Activated CD8-positive, alpha-beta T cell treated with anti-CD3 and anti-CD28 coated beads for 36 hours (primary cell): ENCODE measurements at places on chromosomes 7 and 10. TPM values are rescaled to one million over a fixed set of nuclear protein-coding genes. Genes with fewer than 3 reads are reported as not detected.

The CBX3 gene
- total RNA-seq, result 320 TPM

The PNLIPRP2 gene
- total RNA-seq, result not detected

The AGFG2 gene
- 45.6 TPM for total RNA-seq

DNA sequence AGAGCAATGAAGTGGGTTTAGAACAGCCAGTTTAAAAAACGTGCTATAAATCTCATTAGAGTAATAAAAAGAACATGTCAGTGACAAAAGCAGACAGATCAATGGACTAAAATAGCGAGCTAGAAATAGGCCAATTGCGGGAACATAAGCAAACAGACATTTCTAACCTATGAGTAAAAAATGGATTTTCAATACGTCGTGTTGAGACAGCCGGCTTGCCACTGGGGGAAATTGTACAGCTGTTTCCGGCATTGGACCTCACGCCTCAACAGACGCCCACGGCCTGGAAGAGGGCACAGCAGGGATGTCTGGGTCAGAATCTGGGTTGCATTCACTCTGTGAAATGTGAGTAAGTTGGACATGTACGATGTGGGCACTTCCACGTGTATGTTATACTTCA lies 92.9 kb downstream of the SVOPL start:
- DNase-seq, result peak; percentile 42
- no peaks in the 10 kb centered on the region for H3K27me3 ChIP-seq
- no peak overlapping the region for H3K27ac ChIP-seq
- H3K4me1 ChIP-seq, result peaks cover 18% of the 10 kb centered on the region
- no peak overlapping the region for H3K4me3 ChIP-seq

- H3K4me3 ChIP-seq, result no peak overlapping the region
- H3K27me3 ChIP-seq, result peaks cover 6% of the 10 kb centered on the region
- H3K4me1 ChIP-seq, result peaks cover 3% of the 10 kb centered on the region
These were observed 15.4 kb upstream of the TMEM243 start for GRCh38 chr7:87234949-87235348.

- H3K27me3 ChIP-seq, result peaks cover 39% of the 10 kb centered on the region
- H3K36me3 ChIP-seq, result no peaks in the 10 kb centered on the region
- no peak overlapping the region for H3K4me3 ChIP-seq
- H3K27ac ChIP-seq, result no peak overlapping the region
- H3K4me1 ChIP-seq, result no peaks in the 10 kb centered on the region
- no peak for DNase-seq
These were observed 7.1 kb downstream of the HECW1 start for GRCh38 chr7:43119371-43120075.

DNA sequence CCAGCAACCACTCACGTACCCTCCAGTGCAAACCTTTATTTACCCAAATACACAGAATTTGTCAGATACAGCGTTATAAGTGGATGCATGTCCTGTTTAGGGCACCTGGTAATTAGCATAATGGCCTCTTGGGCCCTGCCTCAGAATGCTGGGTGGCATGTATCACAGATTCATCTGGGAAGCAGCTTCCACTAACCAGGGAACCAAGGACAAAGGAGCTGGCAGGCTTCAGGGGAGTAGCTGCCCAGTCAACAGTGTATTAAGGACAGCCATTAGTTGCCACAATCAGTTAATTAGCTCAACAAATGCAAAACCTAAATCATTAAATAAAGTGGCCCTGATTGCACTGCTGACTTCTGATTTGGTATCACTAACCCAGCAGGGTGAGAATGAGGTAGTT lies 105.7 kb downstream of the RAPGEF5 start:
- H3K27me3 ChIP-seq, result peaks cover 2% of the 10 kb centered on the region
- H3K4me3 ChIP-seq, result no peak overlapping the region
- H3K4me1 ChIP-seq, result peaks cover 3% of the 10 kb centered on the region
- no peak for DNase-seq
- H3K36me3 ChIP-seq, result no peaks in the 10 kb centered on the region

DNA sequence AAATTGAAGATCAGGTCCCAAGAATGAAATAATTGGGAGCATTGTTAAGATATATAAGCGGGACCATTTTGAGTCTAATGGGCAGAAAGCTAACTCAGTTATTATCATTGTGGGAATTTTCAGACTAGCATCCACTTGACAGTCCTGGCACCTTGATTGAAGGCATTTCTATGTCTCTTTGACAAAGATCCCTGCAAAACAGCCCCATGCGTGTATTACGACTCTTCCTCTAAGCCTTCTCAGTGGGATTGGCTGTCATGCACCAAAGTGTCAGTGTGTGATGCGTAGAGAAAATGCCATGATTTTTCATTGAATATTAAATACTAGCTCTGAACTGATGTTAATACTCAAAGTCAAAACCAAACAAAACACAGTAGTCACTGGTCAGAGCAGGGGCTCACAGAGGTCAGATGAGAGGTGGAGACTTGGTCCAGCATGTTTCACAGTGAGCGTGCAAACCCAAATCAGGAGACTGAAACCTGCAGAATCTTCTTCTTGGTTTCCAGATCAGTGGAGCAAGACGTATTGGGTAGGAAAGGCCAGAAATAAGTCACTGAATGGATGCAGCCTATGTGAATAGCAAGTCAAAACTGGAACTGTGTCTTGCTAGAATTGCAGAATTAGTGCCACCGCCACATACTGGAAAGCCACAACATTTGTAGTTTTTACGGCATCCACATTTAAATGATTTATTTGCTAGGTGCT lies 303.6 kb upstream of the AKR1E2 start:
- no peak for DNase-seq
- H3K4me3 ChIP-seq, result no peak overlapping the region
- H3K27ac ChIP-seq, result no peak overlapping the region
- no peaks in the 10 kb centered on the region for H3K4me1 ChIP-seq
- H3K27me3 ChIP-seq, result peaks cover 14% of the 10 kb centered on the region
- H3K36me3 ChIP-seq, result no peaks in the 10 kb centered on the region

DNA sequence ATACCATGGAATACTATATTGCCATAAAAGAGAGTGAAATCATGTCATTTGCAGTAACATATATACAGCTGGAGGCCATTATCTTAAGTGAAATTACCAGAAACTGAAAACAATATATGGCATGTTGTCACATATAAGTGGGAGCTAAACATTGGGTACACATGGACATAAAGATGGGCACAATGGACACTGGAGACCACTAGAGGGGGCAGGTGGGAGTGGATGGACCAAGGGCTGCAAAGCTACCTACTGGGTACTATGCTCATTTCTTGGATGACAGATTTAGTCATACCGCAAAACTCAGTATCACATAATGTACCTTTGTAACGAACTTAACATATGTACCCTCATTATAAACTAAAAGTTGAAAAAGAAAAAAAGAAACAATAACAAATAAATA lies 1167.6 kb downstream of the NXPH1 start:
- no peak overlapping the region for H3K27ac ChIP-seq
- H3K4me1 ChIP-seq, result no peaks in the 10 kb centered on the region
- no peak overlapping the region for H3K4me3 ChIP-seq
- no peaks in the 10 kb centered on the region for H3K27me3 ChIP-seq

DNA sequence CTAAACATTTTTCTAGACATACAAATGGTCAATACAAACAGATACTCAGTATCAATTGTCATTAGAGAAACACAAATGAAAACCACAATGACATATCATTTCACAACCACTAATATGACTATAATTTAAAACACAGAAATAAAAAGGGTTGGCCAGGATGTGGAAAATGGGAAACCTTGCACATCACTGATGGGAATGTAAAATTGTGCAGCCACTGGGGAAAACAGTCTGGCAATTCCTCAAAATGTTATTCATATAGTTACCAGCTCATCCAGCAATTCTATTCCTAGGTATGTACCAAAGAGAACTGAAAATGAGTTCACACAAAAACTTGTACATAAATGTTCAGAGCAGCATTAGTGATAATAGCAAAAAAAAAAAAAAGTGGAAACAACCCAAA lies 106.1 kb upstream of the LRRTM3 start:
- no peak overlapping the region for H3K27ac ChIP-seq
- no peaks in the 10 kb centered on the region for H3K27me3 ChIP-seq
- H3K4me3 ChIP-seq, result no peak overlapping the region
- DNase-seq, result no peak
- H3K4me1 ChIP-seq, result no peaks in the 10 kb centered on the region

- no peaks in the 10 kb centered on the region for H3K27me3 ChIP-seq
- no peaks in the 10 kb centered on the region for H3K36me3 ChIP-seq
- no peak overlapping the region for H3K4me3 ChIP-seq
- DNase-seq, result no peak
These were observed 355.3 kb upstream of the AUTS2 start for GRCh38 chr7:69243016-69243415.

GRCh38 chr10:3897156-3897555 lies 112.1 kb upstream of the KLF6 start:
- no peak overlapping the region for H3K4me3 ChIP-seq
- H3K4me1 ChIP-seq, result peaks cover 32% of the 10 kb centered on the region
- DNase-seq, result no peak
- H3K36me3 ChIP-seq, result no peaks in the 10 kb centered on the region
- no peak overlapping the region for H3K27ac ChIP-seq

DNA sequence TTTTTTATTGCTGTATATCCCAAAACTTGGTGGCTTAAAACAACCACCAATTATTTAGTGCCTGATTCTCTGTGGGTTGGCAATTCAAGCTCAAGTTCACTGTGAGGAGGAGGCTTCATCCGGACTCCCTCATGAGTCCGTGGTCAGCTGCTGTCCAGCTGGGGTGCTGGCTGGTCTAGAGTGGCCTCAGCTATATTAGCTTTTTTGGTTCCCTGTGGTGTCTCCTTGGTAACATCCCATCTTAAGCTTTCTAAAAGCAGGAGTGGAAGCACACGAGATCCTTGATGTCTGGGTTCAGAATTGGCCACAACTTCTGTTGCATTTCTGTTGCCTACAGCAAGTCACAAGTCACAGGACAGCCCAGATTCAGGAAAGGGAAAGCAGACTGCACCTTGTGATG lies 536.5 kb upstream of the FZD8 start:
- H3K4me1 ChIP-seq, result no peaks in the 10 kb centered on the region
- H3K36me3 ChIP-seq, result no peaks in the 10 kb centered on the region
- H3K4me3 ChIP-seq, result no peak overlapping the region
- H3K27me3 ChIP-seq, result no peaks in the 10 kb centered on the region
- no peak overlapping the region for H3K27ac ChIP-seq

DNA sequence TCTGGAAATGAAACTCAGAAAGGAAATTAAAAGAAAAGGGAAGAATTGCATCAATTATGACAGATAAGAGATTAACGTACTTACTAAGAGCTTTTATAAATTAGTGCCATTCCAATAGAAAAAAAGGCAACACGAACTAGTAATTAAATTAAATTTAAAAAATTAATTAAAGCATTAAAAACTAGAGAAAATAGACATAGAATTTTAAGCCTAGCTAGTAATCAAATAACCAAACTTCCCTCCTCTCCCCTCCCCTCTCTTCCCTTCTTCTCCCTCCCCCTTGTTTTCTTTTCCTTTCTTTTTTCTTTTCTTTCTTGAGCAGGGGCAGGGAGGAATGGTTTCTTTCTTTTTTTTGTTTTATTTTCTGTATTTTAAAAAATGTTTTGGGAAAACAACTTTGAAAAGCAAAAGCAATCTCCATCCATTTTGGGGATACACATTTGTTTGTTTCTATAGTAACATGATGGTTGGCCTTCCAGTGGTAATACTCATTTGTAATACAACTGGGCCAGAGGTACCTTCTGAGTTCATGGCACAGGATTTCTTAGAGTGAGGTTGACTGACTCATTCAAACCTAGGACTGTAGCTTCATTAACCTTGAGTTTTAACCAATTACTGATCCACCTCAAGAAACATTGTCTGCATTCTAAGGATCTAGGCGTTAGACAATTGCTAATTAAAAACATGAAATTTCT lies 132.6 kb downstream of the ST7 start:
- H3K27ac ChIP-seq, result no peak overlapping the region
- no peak overlapping the region for H3K4me3 ChIP-seq
- H3K27me3 ChIP-seq, result no peaks in the 10 kb centered on the region
- no peaks in the 10 kb centered on the region for H3K36me3 ChIP-seq
